ENCODE measurements at places on chromosomes 12 and 14.
A peak's percentile ranks its signal among the peaks of the same experiment; 100 is the strongest.

GRCh38 chr14:68978172-68978911 lies 760 bp downstream of the ACTN1 start:
- DNase-seq = peak; percentile 85

DNA sequence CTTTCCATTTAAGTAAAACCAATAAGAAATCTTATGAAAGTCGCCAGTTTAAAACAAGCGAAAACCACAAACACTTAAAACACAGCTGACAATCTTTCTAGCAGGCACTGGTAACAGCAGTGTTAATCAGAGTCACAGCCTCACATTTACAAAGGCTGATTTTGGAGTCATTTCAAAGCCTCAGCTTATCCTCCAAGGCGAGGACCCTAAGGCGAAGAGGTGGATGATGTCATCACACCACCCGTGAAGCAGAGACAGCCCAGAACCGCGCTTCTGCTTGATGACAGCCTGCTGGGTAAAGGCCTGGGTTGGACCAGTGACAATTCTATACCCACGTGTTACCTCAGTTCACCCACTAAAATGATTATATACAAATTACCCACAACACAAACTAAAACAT lies 10.1 kb downstream of the GOLGA3 start:
- DNase-seq = no peak

DNA sequence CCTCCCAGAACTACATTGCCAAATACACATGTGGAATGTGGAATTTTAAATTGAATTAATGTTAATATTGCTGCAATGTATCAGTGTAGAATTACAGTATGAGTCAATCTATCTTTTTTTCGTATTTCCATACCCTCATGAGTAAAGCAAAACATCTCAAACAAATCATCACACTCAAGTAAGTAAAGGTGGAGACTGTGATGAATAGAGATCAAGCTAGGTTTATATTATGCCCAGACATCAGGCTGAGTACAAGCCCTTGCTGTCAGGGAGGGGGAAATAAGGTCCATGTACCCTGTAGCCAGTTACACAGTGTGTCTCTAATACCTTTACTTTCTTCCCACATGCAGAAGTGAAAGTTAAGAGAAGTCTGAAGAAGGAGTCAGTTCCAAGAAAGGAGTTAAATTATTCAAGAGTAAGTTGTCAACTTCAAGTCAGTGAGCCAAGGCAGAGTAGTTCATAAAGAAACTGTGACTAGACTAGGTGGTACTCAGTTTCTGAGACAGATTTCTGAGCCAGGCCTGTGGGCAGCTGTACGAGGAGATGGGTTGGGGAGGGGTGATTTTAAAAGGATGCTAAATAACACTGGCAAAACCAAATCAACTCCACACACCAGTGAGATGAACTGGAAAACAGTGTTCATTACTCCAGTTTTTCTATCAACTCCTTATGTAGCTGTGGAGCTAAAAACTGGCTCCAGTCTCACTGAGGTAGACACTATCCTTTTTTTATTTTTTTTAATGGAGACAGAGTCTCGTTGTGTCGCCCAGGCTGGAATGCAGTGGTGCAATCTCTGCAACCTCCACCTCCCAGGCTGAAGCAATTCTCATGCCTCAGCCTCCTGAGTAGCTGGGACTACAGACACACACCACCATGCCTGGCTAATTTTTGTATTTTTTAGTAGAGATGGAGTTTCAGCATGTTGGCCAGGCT lies 23.8 kb upstream of the STK38L start:
- no peak for DNase-seq

DNA sequence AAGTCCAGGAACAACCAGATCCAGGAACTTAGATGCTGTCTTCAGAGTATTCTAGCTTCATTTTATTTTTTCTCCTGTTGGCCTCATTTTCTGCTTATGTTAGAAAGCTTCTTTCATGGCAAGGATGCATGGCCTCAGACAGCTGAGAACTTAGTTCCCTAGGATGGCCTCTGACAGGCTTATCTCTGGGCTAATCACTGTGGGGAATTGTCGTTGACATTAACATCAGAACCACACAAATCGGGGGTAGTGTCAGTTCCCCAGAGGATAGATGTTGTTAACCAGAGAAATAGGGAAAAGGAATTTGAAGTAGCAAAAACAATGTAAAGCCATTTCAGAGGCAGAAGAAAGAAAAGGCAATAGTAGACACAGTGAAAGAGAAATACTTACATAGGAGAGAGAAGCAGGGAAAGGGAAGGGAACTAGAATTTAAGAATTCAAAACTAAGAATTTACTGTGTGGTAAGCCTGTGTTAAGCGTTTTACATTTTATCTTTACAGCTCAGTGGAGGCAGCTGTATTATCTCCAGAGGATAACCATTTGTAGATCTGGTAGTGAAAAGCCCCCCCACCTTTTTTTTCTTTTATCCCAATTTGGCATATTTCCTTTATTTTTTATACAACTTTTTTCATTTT lies 21.8 kb downstream of the FUT8 start:
- no peak for DNase-seq

DNA sequence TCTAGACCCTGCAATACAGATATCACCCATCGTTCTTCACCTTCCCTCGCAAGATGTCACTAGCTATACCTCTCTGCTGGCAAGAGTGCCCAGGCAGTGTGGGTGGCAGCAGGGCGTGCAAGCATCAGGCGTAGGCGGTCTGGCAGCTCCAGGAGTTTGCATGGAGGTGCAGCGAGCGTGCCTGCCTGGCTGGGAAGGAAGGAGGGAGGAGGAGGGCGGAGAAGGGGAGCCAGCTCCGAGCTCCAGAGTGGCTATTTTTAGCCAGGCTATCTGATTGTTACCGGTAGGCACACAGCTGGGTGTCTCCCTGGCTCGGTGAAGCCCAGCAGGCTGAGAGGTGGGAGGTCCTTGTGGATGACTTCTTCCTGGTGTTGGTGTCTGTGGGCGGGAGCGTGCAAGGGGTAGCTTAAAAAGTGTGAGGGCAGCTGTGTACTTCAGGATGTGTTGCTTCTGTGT lies 6.2 kb downstream of the FOXJ2 start:
- DNase-seq = peak; percentile 80

DNA sequence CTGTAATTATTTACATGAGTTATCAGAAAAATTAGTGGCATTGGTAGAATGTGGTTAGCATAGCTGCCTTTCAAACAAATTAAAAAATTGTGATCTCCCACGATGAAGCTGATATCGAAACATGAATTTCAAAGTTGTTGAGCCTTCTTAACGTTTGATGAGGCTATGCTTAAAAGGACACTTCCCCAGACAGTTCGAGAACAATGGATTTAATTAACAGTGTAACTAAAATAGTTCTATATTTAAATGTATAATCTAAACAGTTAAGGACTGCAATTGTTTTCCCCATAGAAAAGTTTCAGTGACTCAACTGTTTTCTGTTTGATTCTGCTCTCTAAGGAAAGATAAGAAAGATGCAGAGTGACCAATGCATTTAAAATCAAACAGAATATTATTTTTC lies 1.6 kb downstream of the CLEC2B start:
- no peak for DNase-seq

GRCh38 chr12:39275846-39276245 lies 167.1 kb downstream of the KIF21A start:
- DNase-seq = no peak

- no peak for DNase-seq
Observed at GRCh38 chr12:118098401-118098800, 5.4 kb downstream of the VSIG10 start.

GRCh38 chr12:120321382-120322202 lies 6.0 kb downstream of the PLA2G1B start:
- DNase-seq = no peak

- DNase-seq = no peak
Observed at GRCh38 chr14:24261256-24261968, 1.6 kb downstream of the TGM1 start.

DNA sequence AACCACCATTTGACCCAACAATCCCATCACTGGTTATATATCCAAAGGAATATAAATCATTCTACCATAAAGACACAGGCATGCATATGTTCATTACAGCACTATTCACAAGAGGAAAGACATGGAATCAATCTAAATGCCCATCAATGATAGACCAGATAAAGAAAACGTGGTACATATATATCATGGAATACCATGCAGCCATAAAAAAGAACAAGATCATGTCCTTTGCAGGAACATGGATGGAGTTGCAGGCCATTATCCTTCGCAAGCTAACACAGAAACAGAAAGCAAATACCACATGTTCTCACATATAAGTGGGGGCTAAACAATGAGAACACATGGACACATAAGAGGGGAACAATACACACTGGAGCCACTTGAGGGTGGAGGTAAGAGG lies 15.7 kb downstream of the CAPRIN2 start:
- DNase-seq = no peak

DNA sequence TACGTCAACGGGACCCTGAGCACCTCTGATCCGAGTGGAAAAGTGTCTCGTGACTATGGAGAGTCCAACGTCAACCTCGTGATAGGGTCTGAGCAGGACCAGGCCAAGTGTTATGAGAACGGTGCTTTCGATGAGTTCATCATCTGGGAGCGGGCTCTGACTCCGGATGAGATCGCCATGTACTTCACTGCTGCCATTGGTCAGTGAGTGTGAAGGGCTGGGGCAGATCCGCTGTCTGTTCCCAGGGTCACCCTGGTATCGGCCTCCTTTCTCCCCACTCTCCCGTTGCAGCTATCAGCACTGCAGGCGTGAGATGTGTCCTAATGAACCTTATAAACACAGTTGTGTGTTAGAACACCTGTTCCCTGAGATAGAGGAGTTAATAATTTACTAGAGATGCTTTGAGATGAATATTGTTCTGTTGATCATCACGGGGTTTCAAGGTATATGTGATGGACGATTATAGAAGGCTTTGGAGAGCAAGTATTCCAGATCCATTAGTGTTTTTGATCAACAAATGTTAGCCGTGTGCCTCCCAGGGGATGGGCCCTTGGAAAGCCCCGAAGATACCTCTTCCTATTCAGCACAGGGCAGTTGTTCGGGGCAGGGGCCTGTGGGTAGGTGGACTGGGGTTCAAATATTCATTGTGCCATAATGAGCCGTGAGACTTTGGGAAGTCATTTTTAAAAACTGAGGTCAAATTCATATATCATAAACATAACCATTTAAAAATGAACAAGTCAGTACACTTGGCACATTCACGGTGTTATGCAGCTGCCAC lies 33.6 kb downstream of the ADGRD1 start:
- peak; percentile 66 for DNase-seq

DNA sequence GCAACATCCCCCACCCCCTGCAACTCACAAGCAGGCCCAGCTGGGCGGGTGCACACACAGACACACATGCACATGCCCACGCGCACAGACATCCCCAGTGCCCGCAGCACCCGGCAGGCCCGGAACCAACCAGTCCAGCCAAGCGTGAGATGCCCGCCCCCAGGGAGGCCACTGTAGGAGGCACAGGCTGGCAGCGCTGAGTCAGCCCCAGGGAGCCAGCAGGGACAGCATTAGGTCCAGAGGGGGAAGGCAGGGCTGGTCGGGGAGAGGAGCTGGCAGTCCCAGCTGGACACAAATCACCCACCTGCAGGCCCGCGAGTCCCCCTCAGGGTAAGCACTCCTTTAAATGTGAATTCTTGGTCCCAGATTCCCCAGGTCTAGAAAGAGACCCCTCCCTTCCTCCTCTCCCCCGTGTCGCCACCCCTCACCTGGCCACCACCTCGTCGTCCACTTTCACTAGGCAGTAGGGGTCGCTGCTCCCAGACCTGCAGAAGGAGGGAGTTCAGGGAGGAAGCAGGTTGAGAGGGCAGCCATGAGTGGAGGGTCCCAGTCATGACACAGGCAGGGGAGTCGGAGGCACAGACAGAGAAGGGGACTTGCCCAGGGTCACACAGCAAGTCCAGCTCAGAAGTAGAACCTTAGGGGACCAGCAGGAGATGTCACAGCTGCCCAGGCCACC lies 5.0 kb downstream of the RASAL1 start:
- no peak for DNase-seq

- DNase-seq = peak; percentile 91
Observed at GRCh38 chr12:6335451-6336078, 6.3 kb downstream of the TNFRSF1A start.

DNA sequence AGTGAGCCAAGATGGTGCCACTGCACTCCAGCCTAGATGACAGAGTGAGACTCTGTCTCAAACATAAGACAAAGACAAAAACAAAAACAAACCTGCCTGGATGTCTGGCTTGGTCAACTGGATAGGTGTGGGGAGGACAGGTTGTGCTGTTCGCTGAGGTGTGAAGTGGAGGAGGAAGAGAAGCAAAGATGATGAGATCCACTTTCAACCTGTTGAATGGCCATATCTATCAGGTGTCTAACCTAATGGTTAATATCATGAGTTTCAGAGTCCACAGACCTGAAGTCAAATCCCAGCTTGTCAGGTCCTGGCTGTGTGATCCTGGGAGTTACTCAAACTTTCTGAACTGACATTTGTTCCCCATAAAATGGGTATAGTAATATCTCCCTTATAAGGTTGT lies 9.7 kb upstream of the CCDC177 start:
- DNase-seq = no peak

- DNase-seq = no peak
Observed at GRCh38 chr12:49666176-49666575, 41.0 kb downstream of the FMNL3 start.

GRCh38 chr12:113783811-113784210 lies 182.3 kb downstream of the RBM19 start:
- no peak for DNase-seq

DNA sequence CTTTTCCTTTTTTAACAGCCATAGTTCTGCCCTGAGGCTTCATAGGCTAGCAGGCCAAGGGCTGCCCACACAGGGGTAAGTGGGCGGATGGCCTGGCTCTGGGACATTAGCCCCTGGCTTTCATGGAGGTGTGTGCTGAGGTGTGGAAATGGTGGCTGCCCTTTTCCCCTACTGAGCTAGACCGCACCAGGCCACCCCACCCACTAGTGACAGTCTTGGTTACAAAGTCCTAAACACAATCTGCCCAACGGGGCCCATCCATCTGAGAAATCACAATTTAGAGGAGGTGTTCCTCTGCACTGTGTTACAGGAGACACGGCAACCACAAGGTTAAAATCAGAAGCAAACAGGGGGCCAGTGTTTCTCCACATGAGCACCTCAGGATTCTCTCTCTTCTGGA lies 35.6 kb downstream of the APPL2 start:
- DNase-seq = no peak

- no peak for DNase-seq
Observed at GRCh38 chr14:98576463-98576862, 695.5 kb downstream of the BCL11B start.

- no peak for DNase-seq
Observed at GRCh38 chr12:50542448-50542847, 37.7 kb downstream of the DIP2B start.

DNA sequence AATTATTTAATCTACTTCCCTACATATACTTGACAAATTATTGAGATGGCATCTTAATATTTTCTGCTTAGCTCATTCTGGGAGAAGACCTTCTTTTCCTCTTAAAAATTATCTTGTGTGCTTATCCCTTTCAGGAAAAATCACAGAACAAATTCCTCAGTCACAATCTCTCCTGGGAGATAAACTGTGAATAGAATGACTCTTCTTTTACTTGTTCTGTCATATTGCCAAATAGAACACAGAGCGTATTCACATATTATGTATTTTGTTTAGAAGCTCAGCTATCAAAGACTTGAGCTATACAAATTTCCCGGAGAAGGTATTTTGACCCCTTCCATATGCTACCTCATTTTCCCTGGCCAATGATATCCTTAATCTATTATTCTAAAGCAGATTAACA lies 146.7 kb downstream of the TMEM117 start:
- DNase-seq = no peak

All from coronary artery (tissue), 2 donors.